ENCODE measurements at places on chromosomes 4 and X. TPM values are rescaled to one million over a fixed set of nuclear protein-coding genes. Genes with fewer than 3 reads are reported as not detected.
A peak's percentile ranks its signal among the peaks of the same experiment; 100 is the strongest.

DNA sequence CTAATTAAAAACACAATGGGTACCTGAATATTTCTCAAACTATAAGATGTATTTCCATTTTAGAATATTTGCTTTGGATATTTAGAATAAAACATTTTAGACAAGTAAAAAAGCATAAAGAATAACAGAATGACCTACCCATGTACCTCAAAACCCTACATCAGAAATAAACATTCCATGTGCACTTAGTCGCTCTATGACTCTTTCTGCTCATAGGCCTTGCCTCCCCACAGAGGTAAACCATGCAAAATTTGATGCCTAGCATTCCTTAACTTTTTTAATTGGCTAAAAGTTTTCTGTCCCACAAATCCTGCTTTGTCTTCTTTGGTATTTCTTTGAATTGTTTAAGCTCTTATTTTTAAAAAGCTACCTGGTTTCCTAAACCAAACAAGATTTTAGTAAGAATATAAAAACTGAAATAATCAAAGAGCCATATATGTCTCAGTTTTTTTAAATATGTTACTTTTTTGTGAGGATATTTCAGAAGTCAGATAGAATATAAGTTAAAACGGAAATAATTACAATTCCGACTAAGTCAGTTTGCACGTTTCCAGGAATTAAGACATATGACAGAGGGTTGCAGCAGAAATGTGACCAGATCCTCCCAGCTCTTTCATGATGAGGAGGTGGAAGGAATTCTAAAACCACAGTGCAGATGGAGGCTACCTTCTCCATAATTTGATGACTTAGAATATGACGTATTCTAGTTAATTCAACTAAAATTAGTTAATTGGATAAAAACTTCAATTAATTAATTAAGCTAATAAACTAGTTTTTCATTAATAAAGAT, 102.5 kb downstream of the FIP1L1 start:
- peaks cover 15% of the 10 kb centered on the region for H3K27me3 ChIP-seq
- H3K27ac ChIP-seq: no peak overlapping the region
- no peaks in the 10 kb centered on the region for H3K4me1 ChIP-seq
- H3K4me3 ChIP-seq: no peak overlapping the region
- no peaks in the 10 kb centered on the region for H3K36me3 ChIP-seq
- no peak for DNase-seq

PAGE5 gene
- 0.67 TPM for total RNA-seq

ATP10D gene
- 26.2 TPM for total RNA-seq

UCP1 gene
- not detected for total RNA-seq

- no peak overlapping the region for H3K4me3 ChIP-seq
- no peak for DNase-seq
- no peaks in the 10 kb centered on the region for H3K36me3 ChIP-seq
- peaks cover 15% of the 10 kb centered on the region for H3K4me1 ChIP-seq
- H3K27me3 ChIP-seq: no peaks in the 10 kb centered on the region
- H3K27ac ChIP-seq: no peak overlapping the region
Measured at GRCh38 chrX:24242649-24243175, 71.2 kb downstream of the SUPT20HL2 start.

- no peak overlapping the region for H3K27ac ChIP-seq
- peaks cover 13% of the 10 kb centered on the region for H3K4me1 ChIP-seq
Measured at GRCh38 chrX:70293621-70294020, 3.7 kb downstream of the KIF4A start.

- H3K4me3 ChIP-seq: no peak overlapping the region
- H3K27me3 ChIP-seq: no peaks in the 10 kb centered on the region
- DNase-seq: no peak
Measured at GRCh38 chrX:144648788-144649187, 598.5 kb upstream of the SPANXN1 start.

EDA gene
- not detected for total RNA-seq

SMIM31 gene
- total RNA-seq: not detected

- DNase-seq: no peak
- H3K27me3 ChIP-seq: no peaks in the 10 kb centered on the region
- H3K36me3 ChIP-seq: no peaks in the 10 kb centered on the region
- peaks cover 2% of the 10 kb centered on the region for H3K4me1 ChIP-seq
- no peak overlapping the region for H3K4me3 ChIP-seq
Measured at GRCh38 chrX:37686996-37687395, 1.4 kb downstream of the XK start.

- no peak overlapping the region for H3K4me3 ChIP-seq
- no peaks in the 10 kb centered on the region for H3K36me3 ChIP-seq
- no peak for DNase-seq
- peaks cover 9% of the 10 kb centered on the region for H3K27me3 ChIP-seq
Measured at GRCh38 chr4:3708103-3708510, 58.1 kb upstream of the ADRA2C start.

DNA sequence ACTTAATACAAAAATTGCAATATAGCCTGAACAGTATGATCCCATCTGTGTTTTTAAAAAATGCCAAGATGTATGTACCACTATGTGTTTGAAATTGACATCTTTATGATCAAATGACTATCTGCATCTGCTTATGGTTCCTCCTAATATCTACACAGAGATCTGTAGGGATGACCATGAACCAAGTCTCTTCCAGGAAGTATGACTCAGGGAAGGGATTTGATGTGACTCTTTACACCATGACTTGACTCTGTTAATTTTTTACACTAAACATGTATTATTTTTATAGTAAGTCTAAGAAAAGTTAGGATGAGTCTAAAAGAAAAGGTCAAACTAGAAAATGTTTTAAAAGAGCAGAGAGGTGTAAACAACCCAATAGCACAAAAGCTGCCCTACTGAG, 164.0 kb downstream of the SH3KBP1 start:
- peaks cover 7% of the 10 kb centered on the region for H3K36me3 ChIP-seq
- no peak overlapping the region for H3K4me3 ChIP-seq
- no peak overlapping the region for H3K27ac ChIP-seq
- DNase-seq: no peak
- no peaks in the 10 kb centered on the region for H3K27me3 ChIP-seq
- peaks cover 17% of the 10 kb centered on the region for H3K4me1 ChIP-seq

- peaks cover 1% of the 10 kb centered on the region for H3K27me3 ChIP-seq
- DNase-seq: no peak
- no peak overlapping the region for H3K27ac ChIP-seq
- H3K4me3 ChIP-seq: no peak overlapping the region
Measured at GRCh38 chr4:150056569-150056968, 21.7 kb upstream of the DCLK2 start.

TMPRSS11E gene
- not detected for total RNA-seq

- no peak for DNase-seq
- H3K4me1 ChIP-seq: no peaks in the 10 kb centered on the region
- no peak overlapping the region for H3K27ac ChIP-seq
- no peaks in the 10 kb centered on the region for H3K36me3 ChIP-seq
Measured at GRCh38 chr4:71426381-71427042, 87.7 kb downstream of the SLC4A4 start.

DNA sequence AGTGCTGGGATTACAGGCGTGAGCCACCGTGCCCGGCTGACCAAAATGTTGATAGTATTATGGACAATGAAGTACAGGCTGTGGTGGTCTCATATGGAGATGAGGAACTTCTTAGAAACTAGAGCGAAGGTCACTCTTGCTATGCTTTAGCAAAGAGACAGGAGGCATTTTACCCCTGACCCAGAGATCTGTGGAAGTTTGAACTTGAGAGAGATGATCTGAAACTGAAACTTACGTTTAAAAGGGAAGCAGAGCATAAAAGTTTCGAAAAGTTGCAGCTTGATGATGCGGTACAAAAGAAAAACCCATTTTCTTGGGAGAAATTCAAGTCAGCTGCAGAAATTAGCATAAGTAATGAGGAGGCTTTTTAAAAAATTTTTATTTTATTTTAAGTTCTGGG, 8.5 kb upstream of the CTAG2 start:
- no peaks in the 10 kb centered on the region for H3K36me3 ChIP-seq
- H3K27ac ChIP-seq: peak overlapping the region; percentile 53
- no peaks in the 10 kb centered on the region for H3K27me3 ChIP-seq
- peaks cover 22% of the 10 kb centered on the region for H3K4me1 ChIP-seq
- DNase-seq: no peak

GRCh38 chr4:37138019-37138653, 106.4 kb upstream of the NWD2 start:
- H3K4me3 ChIP-seq: no peak overlapping the region
- no peak overlapping the region for H3K27ac ChIP-seq
- H3K4me1 ChIP-seq: no peaks in the 10 kb centered on the region
- no peaks in the 10 kb centered on the region for H3K36me3 ChIP-seq
- DNase-seq: no peak
- H3K27me3 ChIP-seq: no peaks in the 10 kb centered on the region

SASH3 gene
- 209 TPM for total RNA-seq

ATOH1 gene
- total RNA-seq: not detected

DNA sequence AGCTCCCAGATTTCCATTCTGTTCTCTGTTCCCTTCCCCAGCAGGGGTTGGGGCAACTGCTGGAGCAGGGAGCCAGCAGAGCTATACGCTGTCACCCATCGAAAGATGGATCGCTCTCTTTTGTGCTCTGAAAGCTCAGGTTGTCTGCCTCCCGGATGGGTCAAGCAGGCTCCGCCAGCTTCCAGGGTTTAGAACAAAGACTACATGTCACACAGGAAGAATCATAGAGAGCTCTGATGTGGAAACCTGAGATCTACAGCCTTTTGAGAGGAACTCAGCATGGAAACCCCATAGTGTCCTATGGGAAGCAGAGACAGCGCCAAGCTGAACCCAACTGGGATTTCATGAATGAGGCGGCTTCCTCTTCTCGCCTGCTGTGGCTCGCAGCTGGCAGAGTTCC, 205.4 kb downstream of the HS3ST1 start:
- H3K36me3 ChIP-seq: no peaks in the 10 kb centered on the region
- no peak for DNase-seq
- no peak overlapping the region for H3K4me3 ChIP-seq
- H3K4me1 ChIP-seq: no peaks in the 10 kb centered on the region
- no peak overlapping the region for H3K27ac ChIP-seq

DNA sequence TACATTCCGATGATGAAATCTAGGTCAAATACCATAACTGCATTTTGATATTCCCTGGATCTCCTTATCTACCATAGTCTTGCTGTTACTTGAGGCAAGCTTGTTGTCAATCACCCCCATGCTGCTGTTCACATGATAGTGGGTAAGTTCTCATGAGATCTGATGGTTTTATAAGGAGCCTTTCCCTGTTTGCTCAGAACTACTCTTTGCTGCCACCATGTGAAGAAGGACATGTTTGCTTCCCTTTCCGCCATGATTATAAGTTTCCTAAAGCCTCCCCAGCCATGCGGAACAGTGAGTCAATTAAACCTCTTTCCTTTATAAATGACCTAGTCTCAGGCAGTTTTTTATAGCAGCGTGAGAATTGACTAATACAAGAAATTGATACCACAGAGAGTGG, 432.0 kb downstream of the GLUD2 start:
- H3K27me3 ChIP-seq: no peaks in the 10 kb centered on the region
- no peaks in the 10 kb centered on the region for H3K36me3 ChIP-seq
- no peak for DNase-seq
- H3K4me1 ChIP-seq: no peaks in the 10 kb centered on the region

HTRA3 gene
- total RNA-seq: not detected

GRCh38 chr4:1243451-1244080, 5.4 kb downstream of the CTBP1 start:
- DNase-seq: no peak
- no peak overlapping the region for H3K4me3 ChIP-seq
- peaks cover 24% of the 10 kb centered on the region for H3K36me3 ChIP-seq

Measured in activated B cell treated with CpG ODN at 0.5 μM for 24 hours (primary cell).